ENCODE measurements at places on chromosomes 5 and 9. TPM values are rescaled to one million over a fixed set of nuclear protein-coding genes. Genes with fewer than 3 reads are reported as not detected.

The SV2C gene
- 0.32 TPM for total RNA-seq

The ABO gene
- 0.14 TPM for total RNA-seq

The CD180 gene
- 0.02 TPM for total RNA-seq

The EDIL3 gene
- not detected for total RNA-seq

The SLC6A18 gene
- not detected for total RNA-seq

The MEIKIN gene
- not detected for total RNA-seq

The GRM6 gene
- total RNA-seq: not detected

The PCDHB4 gene
- not detected for total RNA-seq

The HAPLN1 gene
- total RNA-seq: not detected

DNA sequence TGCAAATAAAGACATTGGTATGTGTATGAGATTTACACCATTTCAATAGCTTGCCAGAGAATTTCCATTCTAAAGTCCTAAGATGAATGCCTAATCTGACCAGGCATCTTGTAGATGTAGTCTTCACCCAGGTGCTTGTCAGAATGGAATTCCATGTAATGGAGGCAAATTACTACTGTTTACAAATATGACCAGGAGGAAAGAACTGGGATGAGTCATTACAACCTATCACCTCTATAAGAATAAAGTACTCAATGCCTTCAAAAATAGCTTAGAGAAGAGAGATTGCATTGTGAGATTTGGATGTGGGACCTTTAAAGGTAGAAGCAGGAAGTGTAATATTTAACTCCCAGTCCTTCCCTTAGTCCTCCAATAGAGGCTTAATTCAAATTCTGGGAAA is 507.0 kb upstream of the PTGER4 start:
- peaks cover 5% of the 10 kb centered on the region for H3K4me1 ChIP-seq
- no peak for DNase-seq
- no peak overlapping the region for H3K27ac ChIP-seq

DNA sequence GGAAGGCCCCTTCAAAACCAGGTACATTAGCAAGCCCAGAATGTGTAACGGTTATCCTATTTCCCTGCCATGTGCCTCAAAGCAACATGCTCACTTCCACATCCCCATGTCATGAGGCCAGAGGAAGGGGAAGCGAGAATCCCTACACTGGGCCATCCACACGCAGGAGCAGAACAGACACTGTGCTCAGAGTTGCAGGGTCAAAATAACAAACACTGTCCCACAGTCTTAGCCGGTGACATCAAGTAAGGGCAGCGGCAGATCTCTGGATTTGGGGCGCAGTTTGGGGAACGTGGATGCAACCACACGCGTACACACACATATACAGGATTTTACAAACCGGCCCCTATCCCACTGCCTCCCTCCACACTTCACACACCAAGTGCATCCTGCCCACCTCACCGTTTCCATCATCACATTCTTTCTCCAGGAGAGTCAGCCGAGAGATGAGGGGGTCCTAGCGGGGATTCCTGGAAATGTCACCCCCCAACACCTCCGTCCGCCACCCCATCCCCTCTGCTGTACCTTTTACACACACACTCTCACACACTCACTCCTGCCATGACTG is 776 bp downstream of the APBA1 start:
- peaks cover 21% of the 10 kb centered on the region for H3K4me1 ChIP-seq
- no peak overlapping the region for H3K27ac ChIP-seq
- no peaks in the 10 kb centered on the region for H3K36me3 ChIP-seq
- H3K4me3 ChIP-seq: peak overlapping the region; percentile 65

DNA sequence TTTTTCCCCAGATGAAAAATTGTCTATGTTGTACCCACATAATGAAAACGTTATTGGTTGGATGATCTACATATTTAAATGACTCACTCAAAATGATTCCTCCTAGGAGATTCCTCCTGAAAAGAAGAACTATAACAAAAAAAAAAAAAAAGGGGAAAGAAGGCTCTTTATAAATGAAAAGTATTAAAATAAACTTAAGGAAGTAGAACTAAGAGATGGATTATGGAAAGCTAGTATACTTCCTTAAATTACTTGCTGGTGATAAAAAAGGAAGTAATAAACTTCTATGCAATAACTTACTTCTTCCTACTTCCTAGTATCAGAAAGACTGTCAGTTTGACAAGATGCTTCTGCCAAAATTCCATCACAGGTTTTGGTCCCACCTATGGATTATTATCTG is 1087.7 kb downstream of the CDH12 start:
- no peaks in the 10 kb centered on the region for H3K36me3 ChIP-seq
- DNase-seq: no peak
- H3K4me1 ChIP-seq: no peaks in the 10 kb centered on the region

DNA sequence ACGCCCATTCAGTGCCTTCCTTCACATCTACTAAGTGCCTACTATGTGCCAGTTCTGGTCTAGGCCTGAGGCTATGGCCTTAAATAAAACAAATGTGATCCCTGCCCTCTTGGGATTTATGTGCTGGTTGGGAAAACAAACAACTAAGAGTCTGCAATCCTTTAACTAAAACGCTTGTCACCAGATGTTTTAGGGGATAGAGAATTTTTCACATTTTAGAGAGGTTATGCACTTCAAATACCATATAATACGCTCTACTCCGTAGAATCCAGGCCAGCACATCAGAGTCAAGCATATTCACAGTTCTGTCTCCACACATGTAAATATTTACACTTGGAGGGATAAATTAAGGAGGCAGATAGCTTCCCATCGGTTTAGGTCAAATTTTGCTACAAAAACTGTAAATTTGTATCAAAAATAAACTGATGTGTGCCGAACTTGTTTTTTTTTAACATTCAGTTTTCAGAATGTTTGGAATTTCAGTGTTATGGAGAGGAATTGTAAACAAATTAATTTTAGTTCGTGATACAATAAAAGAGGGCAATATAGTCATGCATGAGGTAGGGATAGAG is 22.0 kb upstream of the ADRA1B start:
- H3K4me3 ChIP-seq: no peak overlapping the region
- H3K4me1 ChIP-seq: no peaks in the 10 kb centered on the region
- H3K36me3 ChIP-seq: no peaks in the 10 kb centered on the region
- peaks cover 10% of the 10 kb centered on the region for H3K27me3 ChIP-seq
- no peak for DNase-seq

DNA sequence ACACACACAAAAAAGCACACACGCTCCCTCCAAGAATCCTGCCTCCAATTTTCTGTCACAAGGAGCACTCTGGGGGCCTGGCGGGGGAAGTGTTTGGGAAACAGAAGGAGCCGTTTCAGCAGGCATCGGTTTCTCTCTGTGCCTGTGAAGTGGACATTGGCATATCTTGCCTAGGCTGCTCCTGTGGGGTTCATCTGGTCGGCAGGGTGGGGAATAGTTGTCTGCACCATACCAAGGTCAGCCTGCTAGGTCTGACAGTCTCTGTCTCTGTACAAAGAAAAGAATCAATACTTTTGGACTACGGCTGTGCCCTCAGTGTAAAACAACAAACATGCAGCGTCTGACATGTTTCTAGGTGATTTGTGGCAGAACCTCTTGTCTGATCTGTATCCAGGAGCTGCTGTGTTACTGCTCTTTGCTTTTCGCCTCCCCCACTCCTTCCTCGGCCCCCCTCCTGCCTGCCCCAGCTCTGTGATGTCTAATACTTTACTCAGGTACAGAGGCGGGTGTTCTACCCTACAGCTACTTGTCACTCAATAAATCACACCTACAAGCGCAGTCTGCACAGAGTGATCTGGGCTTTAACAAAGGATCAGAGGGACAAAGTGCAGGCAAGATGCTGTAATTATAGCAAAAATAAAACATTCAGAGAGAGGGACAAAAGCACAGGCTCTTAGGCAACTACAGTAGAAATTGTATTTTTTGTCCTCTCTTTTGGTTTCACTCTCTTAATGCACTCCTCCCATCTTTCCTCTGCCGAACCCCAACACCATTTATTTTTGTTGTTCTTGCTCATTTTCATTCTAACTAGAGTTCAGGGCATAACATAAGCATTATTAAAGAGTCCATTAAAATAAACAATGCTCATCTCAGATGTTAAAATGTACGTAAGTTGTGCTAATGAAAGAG is 216.7 kb downstream of the BNC2 start:
- no peak overlapping the region for H3K27ac ChIP-seq
- no peak overlapping the region for H3K4me3 ChIP-seq
- no peaks in the 10 kb centered on the region for H3K36me3 ChIP-seq
- no peaks in the 10 kb centered on the region for H3K27me3 ChIP-seq
- H3K4me1 ChIP-seq: no peaks in the 10 kb centered on the region

DNA sequence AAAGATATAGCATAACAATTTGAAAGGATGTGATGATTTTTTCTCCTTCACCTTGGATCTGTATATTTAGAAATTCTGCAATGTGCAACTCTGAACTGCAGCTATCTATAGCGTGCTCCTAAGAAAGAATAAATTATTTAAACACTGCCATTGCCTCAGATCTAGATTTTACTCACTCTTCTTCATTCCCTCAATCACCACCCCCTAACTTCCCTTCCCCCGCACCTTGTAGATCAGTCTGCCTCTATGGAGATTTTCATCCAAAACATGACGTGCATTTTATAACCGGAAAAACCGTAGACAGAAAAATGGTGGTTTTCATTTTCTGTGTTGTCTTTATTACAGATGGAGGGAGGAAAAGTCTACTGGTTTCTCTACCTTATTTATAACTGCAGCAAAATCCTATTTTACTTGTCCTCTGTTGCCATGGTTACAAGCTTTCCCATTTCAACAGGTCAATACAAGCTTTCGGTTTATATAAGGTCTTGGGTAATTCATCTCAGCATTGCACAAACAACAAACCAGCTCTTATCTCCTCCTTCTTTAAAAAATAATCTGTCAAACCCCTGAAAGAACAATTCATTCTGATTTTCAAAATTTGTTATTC is 480.0 kb downstream of the TAF11L14 start:
- no peaks in the 10 kb centered on the region for H3K27me3 ChIP-seq
- no peak for DNase-seq
- no peak overlapping the region for H3K4me3 ChIP-seq

- H3K36me3 ChIP-seq: no peaks in the 10 kb centered on the region
- no peak for DNase-seq
- no peak overlapping the region for H3K4me3 ChIP-seq
- H3K27ac ChIP-seq: no peak overlapping the region
- peaks cover 19% of the 10 kb centered on the region for H3K27me3 ChIP-seq
Observed at GRCh38 chr9:16864649-16865434, 5.6 kb downstream of the BNC2 start.

- no peak overlapping the region for H3K27ac ChIP-seq
- no peaks in the 10 kb centered on the region for H3K4me1 ChIP-seq
- peak; percentile 43 for DNase-seq
- no peak overlapping the region for H3K4me3 ChIP-seq
Observed at GRCh38 chr5:137743031-137743640, 7.2 kb upstream of the KLHL3 start.

GRCh38 chr5:133247151-133247709 is 195.4 kb downstream of the HSPA4 start:
- DNase-seq: no peak
- no peaks in the 10 kb centered on the region for H3K27me3 ChIP-seq
- H3K4me1 ChIP-seq: peaks cover 10% of the 10 kb centered on the region
- H3K4me3 ChIP-seq: no peak overlapping the region
- no peak overlapping the region for H3K27ac ChIP-seq

DNA sequence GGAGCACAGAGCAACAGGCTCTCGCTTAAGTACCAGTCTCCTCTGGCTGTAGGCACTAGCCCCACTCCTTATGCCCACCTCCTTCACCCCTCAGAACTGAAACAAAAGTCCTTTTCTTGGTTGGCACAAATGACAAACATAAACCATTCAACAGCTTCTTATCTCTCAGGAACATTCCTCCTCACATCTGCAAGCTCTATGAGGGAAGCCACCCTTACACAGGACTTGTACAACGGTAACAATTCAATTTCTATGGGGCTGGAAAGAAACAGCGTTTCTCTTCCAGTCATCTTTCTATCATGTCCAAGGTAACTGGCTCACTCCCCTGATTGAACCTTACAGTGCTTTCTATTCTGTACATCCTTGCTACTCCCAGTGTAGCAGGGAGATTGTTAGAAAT is 74.1 kb downstream of the CSF2 start:
- no peak overlapping the region for H3K27ac ChIP-seq
- DNase-seq: no peak
- no peak overlapping the region for H3K4me3 ChIP-seq
- H3K27me3 ChIP-seq: peaks cover 15% of the 10 kb centered on the region
- H3K4me1 ChIP-seq: no peaks in the 10 kb centered on the region

- peak overlapping the region; percentile 92 for H3K27ac ChIP-seq
- H3K4me3 ChIP-seq: no peak overlapping the region
- H3K36me3 ChIP-seq: peaks cover 92% of the 10 kb centered on the region
Observed at GRCh38 chr5:169705322-169705721, 68.2 kb downstream of the DOCK2 start.

GRCh38 chr5:66929995-66930394 is 266.6 kb downstream of the CD180 start:
- no peak overlapping the region for H3K27ac ChIP-seq
- DNase-seq: no peak
- H3K27me3 ChIP-seq: peaks cover 33% of the 10 kb centered on the region
- no peaks in the 10 kb centered on the region for H3K36me3 ChIP-seq
- H3K4me3 ChIP-seq: no peak overlapping the region

DNA sequence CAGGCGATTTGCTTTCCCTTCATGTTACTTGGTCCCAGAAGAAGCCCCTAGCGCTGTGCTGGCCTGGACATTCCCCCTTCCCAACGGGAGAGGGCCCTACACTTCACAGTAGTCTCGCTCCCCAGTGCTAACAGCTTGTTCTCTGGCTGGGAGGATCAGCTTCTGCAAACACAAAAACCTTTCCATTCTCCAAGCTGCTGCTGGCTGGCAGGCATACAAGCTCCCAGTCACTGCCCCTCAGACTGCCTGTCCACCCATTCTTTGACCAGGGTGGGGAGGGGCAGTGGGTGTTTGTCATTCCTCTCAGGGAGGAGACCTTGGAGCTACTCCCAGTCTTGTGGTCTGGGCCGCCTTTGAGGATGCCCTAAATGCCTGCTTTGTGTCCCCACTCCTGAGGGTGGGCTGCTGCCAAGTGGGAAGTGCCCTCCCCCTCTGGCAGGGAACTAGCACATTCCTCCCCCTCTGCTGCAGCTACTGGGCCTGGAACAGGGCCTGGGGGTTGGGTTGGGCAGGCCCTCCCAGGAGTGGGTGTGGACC is 20.8 kb downstream of the ENHO start:
- no peak overlapping the region for H3K4me3 ChIP-seq
- H3K27me3 ChIP-seq: no peaks in the 10 kb centered on the region
- no peak overlapping the region for H3K27ac ChIP-seq

- no peak overlapping the region for H3K4me3 ChIP-seq
- H3K27ac ChIP-seq: no peak overlapping the region
- peaks cover 29% of the 10 kb centered on the region for H3K4me1 ChIP-seq
- peaks cover 10% of the 10 kb centered on the region for H3K36me3 ChIP-seq
Observed at GRCh38 chr9:3511551-3511950, 14.2 kb downstream of the RFX3 start.

DNA sequence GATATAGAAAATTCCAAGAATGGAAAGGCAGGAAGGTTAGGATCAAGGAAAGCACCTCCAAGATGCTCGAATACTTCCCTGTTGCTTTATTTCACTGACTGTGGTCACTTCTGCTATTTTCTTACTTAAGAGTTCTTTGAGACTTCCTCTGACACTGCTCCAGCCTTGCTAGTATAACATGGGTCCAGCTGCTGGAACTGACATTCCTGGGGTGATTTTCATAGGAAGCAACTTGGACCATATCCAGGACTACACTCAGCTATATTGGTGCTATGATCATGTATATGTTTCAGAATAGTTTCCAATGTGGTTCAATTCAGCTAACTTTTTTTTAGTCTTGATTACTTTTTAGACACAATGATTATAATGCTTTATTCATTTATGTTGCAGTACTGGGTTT is 81.6 kb upstream of the CKMT2 start:
- H3K36me3 ChIP-seq: peaks cover 7% of the 10 kb centered on the region
- H3K27me3 ChIP-seq: no peaks in the 10 kb centered on the region
- DNase-seq: no peak
- no peak overlapping the region for H3K27ac ChIP-seq

GRCh38 chr5:78905084-78905938 is 79.8 kb downstream of the ARSB start:
- DNase-seq: no peak

Measured in activated T-helper 2 cell treated with anti-CD3 and anti-CD28 coated beads, Interferon-gamma antibody, Interleukin-2, Interleukin-4, amounts not matched to agents 10 μg/mL and 5 μg/mL and 100 μg/mL, durations not matched to agents 14 hours and 24 hours and 36 hours (primary cell).